EL (cell line): ENCODE measurements at places on chromosomes 6 and 20.

- peak; percentile 26 for DNase-seq
Observed at GRCh38 chr6:141878686-141879085, 254.0 kb upstream of the GJE1 start.

DNA sequence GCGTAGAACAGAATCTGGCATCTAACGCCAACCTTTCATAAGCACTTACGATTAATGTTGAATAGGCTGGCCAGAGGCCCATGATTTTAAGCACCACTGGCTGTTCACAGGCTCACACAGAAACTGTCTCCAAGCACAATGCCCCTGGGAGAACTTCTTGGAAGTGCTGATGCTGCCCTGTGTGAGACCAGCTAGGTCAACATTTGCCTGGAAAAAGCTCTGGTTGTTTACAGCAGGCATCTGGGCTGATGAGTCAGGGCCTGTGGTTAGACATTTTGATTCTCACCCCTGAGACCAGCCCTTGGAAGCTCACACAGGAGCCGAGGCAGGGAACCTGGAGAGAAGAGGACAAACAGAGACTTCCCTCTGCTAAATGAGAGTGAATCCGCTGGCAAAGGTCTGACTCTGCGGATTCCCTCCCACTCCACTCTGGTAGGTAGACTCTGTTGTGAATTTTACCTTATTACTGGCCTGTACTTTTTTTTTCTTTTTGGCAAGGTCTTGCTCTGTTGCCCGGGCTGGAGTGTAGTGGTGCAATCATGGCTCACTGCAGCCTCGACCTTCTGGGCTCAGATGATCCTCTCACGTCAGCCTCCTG is 6.8 kb upstream of the SULF2 start:
- DNase-seq: peak; percentile 87

GRCh38 chr6:26657256-26657655 is 2.3 kb downstream of the ZNF322 start:
- no peak for DNase-seq

GRCh38 chr20:17624551-17625245 is 54.8 kb downstream of the DSTN start:
- DNase-seq: no peak

- DNase-seq: no peak
Observed at GRCh38 chr20:6295867-6296256, 173.0 kb upstream of the FERMT1 start.

DNA sequence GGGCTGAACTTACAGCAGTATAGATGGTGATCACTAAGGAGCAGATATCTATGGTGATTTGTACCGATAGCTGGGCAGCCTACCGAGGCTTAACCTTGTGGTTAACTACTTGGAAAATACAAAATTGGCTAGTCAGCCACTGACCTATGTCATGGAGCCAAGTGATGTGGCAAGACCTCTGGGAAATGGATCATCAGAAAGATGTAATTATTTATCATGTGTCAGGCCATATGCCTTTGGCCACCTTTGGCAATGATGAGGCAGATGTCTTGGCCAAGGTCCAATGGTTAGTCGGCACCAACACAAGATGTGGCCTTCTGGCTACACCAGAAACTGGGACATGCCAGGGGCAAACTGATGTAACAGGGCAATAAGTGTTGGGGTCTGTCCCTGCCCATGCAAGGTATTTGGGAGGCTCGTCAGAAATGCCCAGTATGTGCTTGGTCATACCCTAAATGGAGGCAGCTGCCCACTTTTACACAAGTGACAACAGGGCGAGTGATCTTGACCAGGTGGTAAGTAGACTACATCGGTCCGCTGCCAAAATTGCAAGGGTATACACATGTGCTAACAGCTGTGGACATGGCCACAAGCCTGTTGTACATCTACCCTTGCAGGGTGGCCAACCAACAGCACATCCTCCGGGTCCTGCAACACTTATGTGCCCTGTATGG is 30.1 kb downstream of the HDDC2 start:
- DNase-seq: no peak

GRCh38 chr20:24779946-24780345 is 169.1 kb upstream of the CST7 start:
- no peak for DNase-seq

GRCh38 chr20:53403029-53403428 is 190.6 kb downstream of the ZNF217 start:
- DNase-seq: no peak

GRCh38 chr6:124658053-124658452 is 304.2 kb upstream of the RNF217 start:
- DNase-seq: no peak

DNA sequence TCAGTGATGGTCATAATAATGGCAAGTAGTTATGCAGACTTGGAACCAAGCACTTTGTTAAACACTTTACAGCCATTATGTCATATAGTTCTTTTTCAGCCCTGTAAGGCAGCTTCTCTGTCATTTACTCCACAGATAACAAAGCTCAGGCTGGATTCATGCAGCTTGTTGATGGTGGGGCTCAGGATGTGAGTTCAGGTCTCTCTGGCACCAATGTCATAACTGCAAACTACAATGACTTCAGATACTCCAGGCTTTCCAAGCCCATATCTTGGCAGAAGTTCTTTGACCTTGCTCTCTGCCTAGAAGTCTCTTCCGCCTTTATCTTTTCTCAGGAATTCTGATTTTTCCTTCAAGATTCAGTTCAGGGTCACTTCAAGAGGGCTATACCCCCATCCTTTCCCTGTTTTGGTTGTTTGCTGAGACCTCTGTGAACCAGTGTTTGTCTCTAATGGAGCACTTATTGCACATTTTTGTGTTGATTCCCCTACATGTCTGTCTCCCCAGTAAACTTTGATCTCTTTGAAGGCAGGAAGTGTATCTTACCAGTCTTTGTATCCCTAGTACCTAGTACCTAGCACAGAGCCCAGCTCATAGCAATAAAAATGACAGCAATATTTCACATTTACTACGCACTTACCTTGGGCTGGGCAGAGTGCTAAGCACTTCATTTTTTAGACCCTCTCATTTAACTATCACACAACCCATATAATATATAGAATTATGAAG is 19.7 kb upstream of the EFHC1 start:
- DNase-seq: no peak

DNA sequence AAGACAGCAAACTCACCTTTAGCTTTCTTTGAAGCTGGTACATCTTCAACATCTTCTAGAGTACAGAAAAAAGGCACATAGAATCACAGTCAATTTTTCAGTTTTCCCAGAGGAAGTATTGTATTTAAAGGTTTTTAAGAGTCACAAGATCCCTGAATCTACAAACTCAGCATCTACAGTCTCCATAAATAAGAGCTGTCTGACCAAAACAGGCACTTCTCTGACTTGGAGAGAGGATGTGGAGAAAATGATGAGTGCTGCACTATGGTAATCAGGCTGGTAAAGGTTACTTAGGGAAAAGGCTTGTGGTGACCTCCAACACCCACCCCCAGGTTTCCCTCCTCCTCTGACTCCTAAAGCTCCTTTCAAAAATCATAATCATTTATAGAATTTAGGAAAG is 228.0 kb downstream of the CLVS2 start:
- DNase-seq: no peak

DNA sequence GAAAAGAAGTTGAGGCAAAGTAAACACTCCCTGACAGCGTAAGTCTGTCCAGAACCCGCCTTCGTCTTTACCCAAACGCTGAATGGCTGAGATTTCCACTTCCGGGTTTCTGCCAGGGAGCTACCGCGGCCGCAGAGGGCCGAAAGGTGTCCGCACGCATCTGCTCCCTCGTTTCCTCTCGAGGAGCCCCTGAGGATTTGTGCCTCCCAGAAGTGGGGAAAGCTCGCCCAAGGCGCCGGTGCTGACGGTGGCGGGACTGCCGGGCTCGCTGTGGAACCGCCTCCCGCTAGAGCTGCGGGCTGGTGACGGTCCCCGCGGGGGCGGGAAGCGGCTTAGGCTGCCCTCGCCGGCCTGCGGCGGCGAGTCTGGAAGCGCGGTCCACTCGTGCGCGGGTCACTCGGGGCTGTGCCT is 1760.2 kb upstream of the DEFB115 start:
- DNase-seq: no peak

GRCh38 chr6:111658462-111659154 is 52.9 kb upstream of the TRAF3IP2 start:
- DNase-seq: peak; percentile 55

- no peak for DNase-seq
Observed at GRCh38 chr20:43318755-43319297, 129.1 kb upstream of the PTPRT start.

DNA sequence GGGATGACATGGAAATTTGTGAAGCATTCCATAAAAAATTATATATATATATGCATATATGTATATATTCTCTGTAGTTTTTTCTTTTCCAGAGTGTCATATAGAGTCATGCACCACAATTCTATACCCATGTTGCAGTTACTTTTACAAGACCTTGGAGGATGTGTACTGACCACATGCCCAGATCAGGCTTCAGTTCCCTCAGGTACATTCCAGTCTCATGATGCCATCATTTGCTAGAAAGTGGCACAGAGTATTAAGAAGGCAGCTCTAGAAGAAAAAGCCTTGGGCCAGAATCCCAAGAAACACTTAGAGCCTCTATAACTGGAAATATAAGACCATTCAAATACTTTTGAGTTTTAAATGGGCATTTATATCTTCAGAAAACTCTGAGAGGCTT is 685.5 kb upstream of the FLRT3 start:
- no peak for DNase-seq

GRCh38 chr20:3163099-3164042 is 3.7 kb upstream of the FASTKD5 start:
- no peak for DNase-seq

GRCh38 chr6:157586088-157586414 is 205.1 kb downstream of the ZDHHC14 start:
- DNase-seq: no peak
